Posterior vena cava (tissue), 2 donors: ENCODE measurements at places on chromosomes 1 and 21.

- DNase-seq, result no peak
These were observed 63.2 kb downstream of the IER5 start for GRCh38 chr1:181151378-181152326.

DNA sequence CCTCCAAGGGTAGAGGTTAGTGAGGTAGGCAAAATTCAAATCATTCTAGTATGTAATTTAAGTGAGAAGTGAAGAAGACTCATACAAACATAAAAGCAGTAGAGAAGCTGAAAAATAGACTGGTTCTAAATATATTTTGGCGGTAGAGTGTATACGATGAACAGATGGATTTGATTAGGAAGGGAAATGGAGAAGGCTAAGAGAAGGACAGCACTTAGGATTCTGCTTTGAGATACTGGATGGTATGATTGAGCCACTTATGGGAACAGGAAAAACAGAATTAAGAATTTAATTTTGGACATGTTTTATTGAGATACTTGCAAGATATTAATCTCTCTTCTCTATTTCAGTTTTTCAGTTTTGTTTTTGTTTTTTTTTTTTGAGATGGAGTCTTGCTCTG, 60.1 kb downstream of the EPB41 start:
- no peak for DNase-seq

DNA sequence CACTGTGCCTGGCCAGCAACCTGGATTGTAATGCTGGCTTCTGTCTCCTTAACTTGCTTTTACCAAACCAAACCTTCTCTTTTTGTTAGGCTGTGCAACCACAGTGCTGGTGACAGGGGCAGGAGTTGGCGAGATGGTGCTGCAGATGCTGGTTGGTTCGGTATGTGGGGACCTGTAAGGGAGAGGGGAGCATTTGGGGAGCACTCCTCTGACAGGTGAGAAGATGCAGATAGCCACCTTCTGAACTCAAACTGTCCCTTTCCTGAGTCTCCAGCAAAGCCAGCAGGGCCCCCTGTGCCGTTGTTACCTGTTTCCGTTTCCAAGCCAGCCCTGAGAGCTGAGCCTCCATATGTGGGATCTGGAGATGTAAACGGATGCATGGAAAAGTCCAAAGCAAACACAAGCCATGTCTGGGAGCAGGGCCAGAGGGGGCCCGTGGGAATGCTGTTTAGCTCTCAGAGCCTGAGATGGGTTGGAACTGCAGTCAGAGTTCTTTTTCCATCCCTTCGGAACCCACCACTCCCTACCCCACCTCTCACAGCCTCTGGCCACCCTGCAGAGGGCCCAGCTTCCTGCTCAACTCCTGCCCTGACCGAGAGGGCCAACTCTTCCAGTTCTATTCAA, 34.0 kb downstream of the ELK4 start:
- DNase-seq, result no peak

DNA sequence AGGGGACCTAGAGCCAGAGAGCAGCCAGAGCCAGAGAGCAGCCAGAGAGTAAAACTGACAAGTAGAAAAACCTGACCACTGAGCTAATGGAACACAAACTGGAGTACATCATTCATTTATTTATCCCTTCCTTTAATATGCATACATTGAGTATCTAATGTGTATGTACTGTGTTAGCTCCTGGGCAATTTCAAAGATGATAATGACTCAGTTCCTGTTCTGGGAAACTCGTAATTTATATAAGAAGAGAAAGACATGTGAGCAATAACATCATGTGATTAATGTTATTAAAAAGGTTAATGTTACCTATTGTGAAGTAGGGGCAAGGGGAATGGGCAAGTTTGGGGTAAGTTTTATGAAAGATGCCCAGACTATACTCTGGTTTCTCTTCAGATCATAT, 199.9 kb downstream of the TNR start:
- DNase-seq, result no peak

- no peak for DNase-seq
These were observed 25.6 kb downstream of the PDC start for GRCh38 chr1:186435336-186435735.
